ENCODE measurements at places on chromosomes 4 and X. TPM values are rescaled to one million over a fixed set of nuclear protein-coding genes. Genes with fewer than 3 reads are reported as not detected.

The PPAT gene
- 34.4 TPM for total RNA-seq

The CRLF2 gene
- total RNA-seq = 1.6 TPM

The VBP1 gene
- total RNA-seq = 82.3 TPM

The PARM1 gene
- not detected for total RNA-seq

The UGT2B28 gene
- not detected for total RNA-seq

Measured in activated naive CD4-positive, alpha-beta T cell treated with anti-CD3 and anti-CD28 coated beads, Interleukin-2, amount 50 U/mL, for 72 hours (primary cell).